ENCODE measurements at places on chromosomes 7 and 10. TPM values are rescaled to one million over a fixed set of nuclear protein-coding genes. Genes with fewer than 3 reads are reported as not detected.

The FAM13C gene
- 24.3 TPM for total RNA-seq

The TMEM140 gene
- total RNA-seq, result 0.62 TPM

The DMBT1 gene
- total RNA-seq, result 0.16 TPM

The MSMB gene
- total RNA-seq, result not detected

The NFE2L3 gene
- 19.2 TPM for total RNA-seq

The UNC5B gene
- total RNA-seq, result 3.9 TPM

The SYCE1 gene
- total RNA-seq, result 0.94 TPM

The BTBD16 gene
- total RNA-seq, result not detected

The SLC16A9 gene
- 11.4 TPM for total RNA-seq

The ZNF467 gene
- 1.2 TPM for total RNA-seq
